ENCODE measurements at places on chromosomes 5 and 9.

DNA sequence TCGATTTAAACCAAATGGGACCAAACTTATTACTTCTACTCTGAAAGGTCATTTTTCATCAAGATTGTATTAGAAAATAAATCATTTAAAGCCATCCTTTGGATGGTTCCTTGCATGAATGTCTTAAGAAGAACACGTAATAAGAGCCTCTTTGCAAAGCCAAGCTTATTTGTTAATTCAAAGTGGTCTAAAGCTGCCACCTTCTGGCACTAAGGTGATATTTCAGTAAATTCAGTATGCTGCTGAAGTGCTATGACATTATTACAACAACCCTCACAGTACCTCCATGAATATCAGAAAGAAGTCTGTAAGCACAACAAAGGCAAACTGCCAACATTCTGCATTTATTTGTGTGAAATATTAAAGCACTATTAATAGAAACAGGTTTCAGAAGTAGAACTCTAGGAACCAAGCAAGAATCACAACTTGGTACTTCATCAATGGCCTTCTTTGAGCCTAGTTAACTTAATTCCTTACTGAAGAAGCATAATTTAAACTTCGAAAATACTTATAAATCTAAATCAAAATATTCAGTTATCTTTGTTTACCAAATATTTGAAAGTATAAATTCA lies 53.1 kb upstream of the TYRP1 start:
- DNase-seq = peak; percentile 6

DNA sequence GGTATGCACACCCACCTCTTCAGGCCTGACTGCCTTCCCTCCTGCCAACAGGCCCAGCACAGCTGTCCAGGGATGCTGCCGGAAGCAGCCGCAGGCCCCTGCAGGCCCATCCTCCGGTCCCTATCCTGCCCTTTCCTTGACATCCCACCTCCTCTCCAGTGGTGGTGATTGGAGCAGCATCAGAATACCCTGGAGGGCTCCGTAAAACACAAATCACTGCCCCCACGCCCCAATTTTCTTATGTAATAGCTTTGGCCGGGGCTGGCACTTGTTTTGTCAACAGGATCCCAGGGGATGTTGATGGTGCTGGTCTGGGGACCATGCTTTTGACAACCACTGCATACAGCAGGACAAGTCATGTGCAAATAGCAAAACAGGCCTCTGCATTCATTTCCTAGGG lies 274.5 kb downstream of the GADD45G start:
- DNase-seq = no peak

GRCh38 chr5:53547226-53547625 lies 13.2 kb upstream of the NDUFS4 start:
- DNase-seq = no peak

GRCh38 chr9:103821115-103821514 lies 273.0 kb upstream of the SMC2 start:
- DNase-seq = no peak

GRCh38 chr5:79694652-79695051 lies 5.0 kb downstream of the CMYA5 start:
- DNase-seq = no peak

GRCh38 chr5:67669916-67670315 lies 473.3 kb upstream of the CD180 start:
- no peak for DNase-seq

DNA sequence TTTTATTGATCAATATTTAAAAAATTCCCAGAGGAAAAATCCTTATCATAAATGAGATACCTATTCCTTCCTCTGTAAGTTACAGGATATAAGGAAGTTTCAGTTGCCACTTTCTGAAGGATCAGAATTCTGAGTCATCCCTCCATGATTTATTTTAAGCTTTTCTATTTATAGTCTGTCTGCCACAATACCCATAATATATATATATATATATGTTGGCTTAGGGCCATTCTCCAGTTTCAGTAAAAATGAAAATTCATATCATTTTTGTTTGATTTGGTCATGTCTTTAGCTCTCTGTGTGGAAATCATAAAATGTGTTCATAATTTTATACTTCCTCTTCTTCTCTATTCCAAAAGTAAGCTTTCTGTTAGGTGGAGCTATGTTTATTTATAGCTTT lies 215.8 kb upstream of the CYLC2 start:
- no peak for DNase-seq

GRCh38 chr5:159678657-159679392 lies 237.5 kb upstream of the ADRA1B start:
- no peak for DNase-seq

GRCh38 chr9:111412280-111412679 lies 71.9 kb downstream of the ECPAS start:
- DNase-seq = no peak

- DNase-seq = no peak
Measured at GRCh38 chr5:53263151-53263550, 153.6 kb upstream of the MOCS2 start.

DNA sequence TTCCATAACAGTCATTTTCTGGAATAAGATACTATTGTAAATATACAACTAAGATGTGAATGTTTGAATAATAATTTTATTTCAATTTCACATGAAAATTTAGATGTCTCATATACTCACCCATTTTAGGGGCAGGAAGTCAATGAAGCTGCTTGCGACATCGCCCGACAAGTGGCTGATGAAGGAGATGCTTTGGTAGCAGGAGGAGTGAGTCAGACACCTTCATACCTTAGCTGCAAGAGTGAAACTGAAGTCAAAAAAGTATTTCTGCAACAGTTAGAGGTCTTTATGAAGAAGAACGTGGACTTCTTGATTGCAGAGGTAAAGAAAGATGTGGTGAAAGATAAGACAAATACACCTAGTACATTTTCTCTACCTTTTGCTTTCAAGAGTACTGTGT lies 8.6 kb downstream of the BHMT start:
- no peak for DNase-seq

DNA sequence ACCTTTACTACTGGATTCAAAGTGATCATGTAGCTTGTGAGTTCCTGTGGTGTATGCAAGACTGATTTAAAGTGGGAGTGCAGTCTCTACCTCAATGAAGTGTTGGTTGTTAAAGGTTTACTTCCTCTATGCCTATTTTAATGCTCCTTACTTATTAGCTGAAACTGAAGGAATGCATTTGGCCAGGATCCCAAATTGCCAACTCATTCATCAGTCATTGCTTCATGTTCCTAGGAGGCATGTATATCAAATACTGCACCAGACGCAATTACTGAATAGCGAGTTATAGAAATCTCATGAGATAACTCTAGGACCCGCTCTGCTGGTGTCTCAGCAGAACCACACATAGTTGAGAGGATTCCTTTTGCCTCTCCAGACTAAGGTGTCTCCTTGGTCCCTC lies 143.0 kb upstream of the RPS23 start:
- no peak for DNase-seq

- no peak for DNase-seq
Measured at GRCh38 chr9:27870404-27870803, 297.1 kb upstream of the C9orf72 start.

GRCh38 chr9:130327070-130327780 lies 61.7 kb downstream of the HMCN2 start:
- DNase-seq = no peak

DNA sequence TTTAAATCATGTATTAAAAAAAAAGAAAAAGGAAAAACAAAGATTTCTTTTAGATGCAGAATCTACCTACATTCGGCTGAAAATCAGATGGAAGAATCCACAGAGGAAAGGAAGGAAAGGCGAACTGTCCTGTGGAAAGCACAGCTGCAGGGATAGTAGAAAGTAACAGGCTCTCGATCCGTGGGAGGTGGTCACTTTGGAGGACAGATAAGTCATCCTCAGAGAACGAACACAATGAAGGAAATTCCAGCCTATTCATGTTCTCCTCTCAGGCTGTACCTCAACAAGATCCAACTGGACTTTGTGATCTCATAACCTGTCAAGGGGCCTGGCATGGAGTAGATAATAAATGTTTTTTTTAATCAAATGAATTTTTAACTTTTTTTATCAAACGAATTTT lies 72.8 kb downstream of the NR6A1 start:
- DNase-seq = no peak

DNA sequence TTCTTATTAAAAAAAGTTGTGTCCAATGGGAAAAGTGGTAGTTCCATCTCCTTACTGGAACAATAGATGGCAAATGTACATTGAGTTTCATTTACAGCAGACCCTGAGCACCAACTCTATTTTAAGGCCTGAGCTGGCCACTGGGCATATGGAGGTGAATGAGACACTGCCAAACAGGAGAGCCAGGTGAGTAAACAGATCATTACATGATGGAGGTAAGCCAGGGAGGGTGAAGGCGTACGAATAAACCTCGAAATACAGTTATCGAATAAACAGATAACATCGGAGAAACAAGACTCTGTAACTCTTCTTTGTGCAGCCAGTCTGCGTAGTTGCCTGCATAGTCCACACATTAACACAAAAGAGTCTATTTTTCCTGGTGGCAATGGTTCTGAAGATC lies 446.4 kb upstream of the KLF4 start:
- DNase-seq = no peak

- no peak for DNase-seq
Measured at GRCh38 chr9:89038382-89039103, 47.3 kb downstream of the S1PR3 start.

- DNase-seq = no peak
Measured at GRCh38 chr5:151492729-151493128, 45.3 kb downstream of the SLC36A1 start.

GRCh38 chr9:93278144-93278543 lies 94.2 kb downstream of the WNK2 start:
- no peak for DNase-seq

- no peak for DNase-seq
Measured at GRCh38 chr9:137873408-137873807, 4.2 kb upstream of the CACNA1B start.

DNA sequence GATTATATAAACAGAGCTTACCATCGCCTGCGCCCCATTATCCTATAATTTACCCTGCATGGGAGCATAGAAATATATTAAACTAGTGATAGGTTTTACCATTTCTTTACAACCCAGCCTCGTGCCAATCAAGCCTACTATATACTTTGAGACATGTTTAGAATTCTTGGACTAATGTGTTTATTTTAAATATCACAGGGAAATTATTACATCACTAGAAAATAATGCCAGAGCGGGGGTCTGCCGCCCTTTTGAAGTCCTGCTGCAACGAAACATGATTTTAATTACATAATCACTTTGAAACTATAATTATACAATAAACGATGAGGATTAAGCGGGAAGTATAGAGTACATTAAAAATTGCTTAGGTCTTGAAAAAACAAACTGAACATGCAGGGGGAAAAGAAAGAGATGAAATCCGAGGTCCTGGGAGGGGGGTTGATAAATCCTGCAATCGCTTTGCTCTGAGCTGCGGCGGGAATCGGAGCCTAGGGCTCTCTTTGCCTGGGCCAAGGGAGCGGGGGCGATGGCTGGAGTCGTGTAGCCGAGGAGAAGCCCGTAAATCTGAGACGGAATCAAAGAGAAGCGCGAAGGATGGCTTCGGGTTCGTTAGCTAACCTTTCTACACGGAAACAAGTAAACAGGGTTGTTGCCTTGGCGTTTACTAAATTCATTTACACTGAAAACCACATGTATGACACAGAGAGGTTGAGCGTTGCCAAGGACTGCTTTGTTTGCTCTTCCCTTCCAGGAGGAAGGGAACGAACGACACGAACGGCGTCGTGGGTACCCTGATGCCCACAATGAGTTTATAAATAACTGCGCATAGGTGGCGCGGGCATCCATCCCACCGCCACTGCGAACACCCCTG lies 127.6 kb downstream of the TMEM174 start:
- DNase-seq = no peak

GRCh38 chr5:36397901-36398536 lies 96.3 kb upstream of the RANBP3L start:
- DNase-seq = no peak

DNA sequence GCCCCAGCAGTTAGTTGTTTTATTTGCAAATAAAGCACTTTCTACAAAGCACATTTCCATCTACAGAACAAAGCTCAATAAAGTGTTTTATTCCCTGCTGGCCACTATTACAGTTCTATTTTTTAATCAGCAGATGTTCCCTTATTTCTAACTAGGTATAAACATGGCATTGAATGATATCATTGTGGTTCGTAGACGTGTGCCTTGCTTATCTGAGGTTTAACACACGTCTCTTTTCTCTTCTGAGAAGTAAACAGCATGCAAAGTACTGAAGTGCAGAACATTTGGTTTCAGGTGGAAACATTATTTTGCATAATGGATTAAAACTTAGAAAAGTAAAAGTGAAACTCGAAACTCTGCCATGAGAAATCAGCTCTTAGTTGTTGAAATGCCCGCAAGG lies 1989.3 kb upstream of the WWC1 start:
- no peak for DNase-seq

DNA sequence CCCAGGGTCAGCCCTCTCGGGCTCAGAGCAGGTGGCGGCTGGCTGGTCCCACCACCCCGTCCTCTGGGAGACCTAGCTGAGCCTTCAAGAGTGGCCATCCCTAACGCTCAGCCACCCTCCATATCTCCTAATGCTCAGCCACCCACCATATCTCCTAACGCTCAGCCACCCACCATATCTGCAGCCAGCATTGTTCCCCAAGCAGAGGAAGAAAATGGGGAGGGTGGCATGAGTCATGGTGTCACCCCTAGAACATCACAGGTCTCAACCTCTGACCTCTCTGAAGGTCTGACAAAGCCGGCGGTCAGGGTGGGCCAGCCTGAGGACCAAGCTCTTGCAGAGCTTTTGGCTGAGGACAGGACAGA lies 14.7 kb downstream of the LHX3 start:
- no peak for DNase-seq

DNA sequence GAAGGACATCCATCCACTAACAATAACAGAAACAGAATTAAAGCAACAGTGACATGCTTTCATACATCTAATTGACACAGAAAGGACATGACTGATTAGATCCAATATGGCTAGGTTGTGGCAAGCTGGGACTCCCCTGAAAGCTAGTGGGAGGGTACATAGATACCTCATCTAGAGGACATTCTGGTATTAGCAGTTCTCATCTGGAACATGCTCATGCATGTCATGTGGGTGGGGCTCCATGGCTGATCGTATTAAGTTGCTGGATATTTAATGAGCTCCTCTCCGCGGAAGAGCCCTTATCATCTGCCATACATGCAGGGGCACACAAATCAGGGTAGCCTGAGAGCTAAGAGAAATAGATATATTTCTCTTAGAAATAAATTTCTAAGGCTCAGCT lies 358.9 kb downstream of the ICE1 start:
- DNase-seq = no peak

- DNase-seq = no peak
Measured at GRCh38 chr9:38172586-38172985, 103.6 kb upstream of the SHB start.

- DNase-seq = no peak
Measured at GRCh38 chr9:122219856-122220672, 8.7 kb downstream of the LHX6 start.
